Activated CD4-positive, alpha-beta memory T cell treated with anti-CD3 and anti-CD28 coated beads, Interleukin-2, amount 10 ng/mL, durations not matched to agents 7 days and 5 days (primary cell): ENCODE measurements at places on chromosomes 2 and 18.

DNA sequence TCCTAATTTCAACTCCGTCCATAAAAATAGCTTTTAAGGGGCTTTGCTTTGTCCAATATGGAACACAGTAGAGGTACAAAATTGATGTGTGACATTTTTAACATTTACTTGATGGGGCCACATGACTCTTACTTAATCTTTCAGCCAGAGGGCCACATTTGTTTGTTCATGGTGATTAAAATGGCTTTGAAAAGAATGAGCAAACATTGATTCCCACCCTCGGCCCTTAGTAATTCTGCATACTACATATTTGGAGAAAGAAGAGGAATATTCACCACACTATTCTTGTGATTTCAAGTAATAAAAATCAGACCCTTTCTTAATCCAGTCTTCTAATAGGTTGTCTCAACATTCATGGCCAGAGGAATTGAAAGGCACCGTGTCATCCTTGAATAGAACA is 17.5 kb downstream of the ARPC2 start:
- no peak for DNase-seq

GRCh38 chr18:79402977-79403722 is 7.4 kb downstream of the NFATC1 start:
- peak; percentile 42 for DNase-seq

DNA sequence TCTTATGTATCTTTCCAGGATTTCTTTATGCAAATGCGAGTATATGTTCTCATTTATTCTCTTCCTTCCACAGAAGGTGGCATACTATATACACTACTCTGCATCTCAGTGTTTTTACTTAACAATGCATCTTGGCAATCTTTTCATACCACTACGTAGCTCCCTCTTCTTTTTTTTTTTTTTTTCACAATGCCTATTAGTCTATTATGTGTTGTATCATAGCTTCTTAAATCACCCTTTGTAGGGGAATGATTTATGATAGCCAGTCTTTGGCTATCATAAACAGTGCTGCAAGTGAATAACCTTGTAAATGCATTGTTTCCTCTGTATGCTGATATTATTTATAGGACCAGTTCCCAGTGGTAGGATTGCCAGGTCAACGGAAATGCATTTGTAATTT is 204.2 kb downstream of the BABAM2 start:
- no peak for DNase-seq

- DNase-seq: no peak
Measured at GRCh38 chr2:129192117-129192516, 787.3 kb upstream of the RAB6C start.

DNA sequence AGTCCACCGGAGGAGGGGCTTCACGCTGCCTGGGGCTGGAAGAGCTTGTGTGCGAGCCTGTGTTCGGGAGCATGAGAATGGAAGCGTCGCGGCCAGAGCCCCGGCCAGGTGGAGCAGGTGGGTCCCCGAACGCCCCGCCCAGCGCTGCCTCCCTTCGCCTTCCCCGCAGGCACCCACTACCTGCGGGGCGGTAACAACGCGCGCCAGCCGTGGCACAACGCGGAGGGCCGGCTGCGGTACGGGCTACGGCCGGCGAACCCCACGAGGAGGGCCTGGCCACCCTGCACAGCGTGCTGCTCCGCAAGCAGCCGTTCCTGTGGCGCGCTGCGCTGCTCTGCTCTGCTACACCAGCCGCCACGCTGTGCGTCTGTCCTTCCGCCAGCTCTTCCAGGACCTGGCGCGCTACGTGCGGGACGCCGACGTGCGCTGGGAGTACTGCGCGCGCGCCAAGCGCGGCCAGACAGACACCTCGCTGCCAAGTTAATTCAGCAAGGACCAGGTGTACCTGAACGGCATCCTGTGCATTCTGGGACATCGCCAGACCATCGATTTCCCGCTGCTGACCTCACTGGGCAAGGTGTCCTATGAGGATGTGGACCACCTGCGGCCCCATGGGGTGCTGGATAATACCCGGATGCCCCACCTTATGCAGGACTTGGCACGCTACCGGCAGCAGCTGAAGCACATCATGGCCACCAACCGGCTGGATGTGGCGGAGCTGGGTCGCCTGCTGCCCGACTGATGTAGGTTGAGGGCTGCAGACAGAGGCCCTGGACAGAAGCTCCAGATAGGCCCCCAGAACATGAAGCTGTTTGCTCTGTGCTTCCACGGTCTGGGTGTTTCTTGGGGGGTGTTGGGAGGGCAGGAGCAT is 200.6 kb downstream of the NAPG start:
- DNase-seq: no peak
